ENCODE measurements at places on chromosomes 1 and 21.

DNA sequence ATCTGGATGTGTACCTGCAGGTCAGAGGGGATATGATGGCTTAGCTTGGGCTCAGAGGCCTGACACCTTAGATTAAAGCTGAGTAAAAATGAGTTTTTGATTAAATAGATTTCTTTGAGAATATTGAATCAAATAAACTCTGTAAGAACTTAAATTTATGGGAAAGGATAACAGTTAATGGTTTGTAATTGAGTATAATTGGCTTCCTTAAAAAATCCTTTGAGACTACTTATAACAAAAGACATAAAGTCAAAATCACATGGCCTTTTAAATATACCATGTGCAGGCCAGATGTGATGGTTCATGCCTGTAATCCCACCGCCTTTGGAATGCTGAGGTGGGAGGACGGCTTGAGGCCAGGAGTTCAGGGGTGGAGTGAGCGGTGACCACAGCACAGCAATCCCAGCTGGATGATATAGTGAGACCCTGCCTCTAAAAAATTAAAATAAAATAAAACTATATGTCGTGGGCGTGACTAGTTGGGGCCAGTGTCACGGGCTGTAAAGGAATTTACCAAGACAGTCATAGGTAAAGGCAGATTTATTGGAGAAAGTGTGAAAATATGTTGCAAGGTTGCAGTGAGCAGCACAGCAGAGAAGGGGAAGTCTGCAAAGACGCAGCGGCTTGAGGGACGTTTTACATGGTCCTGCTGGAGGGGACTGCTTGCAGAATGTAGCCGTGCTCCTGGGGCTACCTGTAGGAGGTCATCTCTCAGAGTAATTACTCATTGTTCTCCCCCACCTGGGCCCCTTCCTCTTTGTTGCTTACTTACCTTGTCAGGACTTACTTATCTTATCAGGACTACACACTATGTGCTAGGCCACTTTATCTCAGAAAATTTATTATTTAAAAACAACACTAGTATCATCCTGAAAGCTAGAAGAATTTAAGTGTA, 122.3 kb downstream of the ZMYM4 start:
- no peak for DNase-seq

GRCh38 chr1:37073152-37073853, 39.0 kb upstream of the GRIK3 start:
- no peak for DNase-seq

DNA sequence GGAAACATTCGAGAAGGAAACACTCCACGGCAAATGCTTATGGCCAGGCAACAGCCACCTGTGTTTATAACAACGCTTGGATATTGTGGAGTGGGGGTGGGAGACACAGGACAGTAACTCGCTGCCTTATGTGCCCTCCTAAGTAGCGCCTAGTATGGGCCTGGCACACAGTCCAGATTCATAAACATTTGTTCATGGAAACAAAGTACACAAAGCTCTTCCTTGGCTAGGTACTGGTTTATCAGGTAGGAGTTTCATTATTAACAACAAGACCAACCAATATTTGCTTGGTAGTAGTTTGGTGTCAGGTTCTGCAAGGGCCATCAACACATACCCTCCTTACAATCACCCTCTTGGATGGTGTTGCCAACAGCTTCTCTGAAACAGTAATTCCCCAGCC, 23.4 kb downstream of the TMCO4 start:
- no peak for DNase-seq

- DNase-seq = no peak
Observed at GRCh38 chr1:37461698-37462436, 12.5 kb upstream of the ZC3H12A start.

- DNase-seq = no peak
Observed at GRCh38 chr21:37095821-37096220, 22.8 kb downstream of the TTC3 start.

GRCh38 chr1:81954534-81955020, 153.8 kb downstream of the ADGRL2 start:
- DNase-seq = no peak

DNA sequence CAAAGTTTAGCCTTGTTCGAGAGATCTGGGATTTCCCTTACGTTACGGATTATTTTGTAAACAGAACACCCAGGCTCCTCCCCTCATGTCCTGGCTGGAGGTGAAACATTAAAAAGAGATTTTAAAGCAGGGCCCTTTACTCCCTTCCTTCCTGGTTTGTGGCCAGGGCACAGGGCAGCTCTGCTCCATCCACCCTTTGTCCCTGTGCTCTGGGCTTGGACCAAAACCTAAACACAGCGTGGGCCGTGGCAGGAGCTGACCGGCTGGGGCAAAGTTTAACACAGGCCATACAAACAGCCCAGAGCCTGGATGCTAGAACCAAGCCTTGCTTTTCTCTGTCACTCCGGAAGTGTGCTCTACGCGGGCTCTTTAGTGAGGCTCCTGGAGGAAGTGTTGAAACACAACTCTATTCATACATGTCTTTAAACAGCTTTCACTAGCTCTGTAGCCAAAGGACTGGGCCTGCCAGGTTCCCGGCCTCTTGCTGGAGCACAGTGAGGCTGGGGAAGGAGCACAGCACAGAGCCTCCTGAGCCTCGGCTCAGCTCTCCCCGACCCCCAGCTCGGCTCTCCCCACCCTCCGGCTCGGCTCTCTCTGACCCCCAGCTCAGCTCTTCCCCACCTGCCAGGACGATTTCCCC, 84.7 kb downstream of the PDE9A start:
- peak; percentile 27 for DNase-seq

DNA sequence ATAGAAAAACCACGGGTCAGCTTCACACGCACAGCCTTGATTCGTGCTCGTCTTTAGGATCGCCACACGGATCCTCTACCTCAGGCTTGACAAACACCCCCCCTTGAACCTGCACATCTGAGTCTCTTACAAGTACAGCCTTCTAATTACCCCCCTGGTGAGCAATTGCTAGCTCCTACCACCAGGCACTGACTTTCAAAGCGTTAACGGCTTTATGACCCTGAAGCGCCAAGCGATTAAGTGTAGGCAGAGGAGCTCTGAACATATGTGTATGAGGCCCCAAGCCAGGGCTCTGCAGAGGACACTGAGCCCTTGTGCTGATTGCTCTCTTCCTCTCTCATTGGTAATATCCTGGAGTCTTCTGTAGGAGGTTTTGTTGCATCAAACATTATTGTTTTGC, 55.7 kb upstream of the EPHA8 start:
- DNase-seq = no peak

DNA sequence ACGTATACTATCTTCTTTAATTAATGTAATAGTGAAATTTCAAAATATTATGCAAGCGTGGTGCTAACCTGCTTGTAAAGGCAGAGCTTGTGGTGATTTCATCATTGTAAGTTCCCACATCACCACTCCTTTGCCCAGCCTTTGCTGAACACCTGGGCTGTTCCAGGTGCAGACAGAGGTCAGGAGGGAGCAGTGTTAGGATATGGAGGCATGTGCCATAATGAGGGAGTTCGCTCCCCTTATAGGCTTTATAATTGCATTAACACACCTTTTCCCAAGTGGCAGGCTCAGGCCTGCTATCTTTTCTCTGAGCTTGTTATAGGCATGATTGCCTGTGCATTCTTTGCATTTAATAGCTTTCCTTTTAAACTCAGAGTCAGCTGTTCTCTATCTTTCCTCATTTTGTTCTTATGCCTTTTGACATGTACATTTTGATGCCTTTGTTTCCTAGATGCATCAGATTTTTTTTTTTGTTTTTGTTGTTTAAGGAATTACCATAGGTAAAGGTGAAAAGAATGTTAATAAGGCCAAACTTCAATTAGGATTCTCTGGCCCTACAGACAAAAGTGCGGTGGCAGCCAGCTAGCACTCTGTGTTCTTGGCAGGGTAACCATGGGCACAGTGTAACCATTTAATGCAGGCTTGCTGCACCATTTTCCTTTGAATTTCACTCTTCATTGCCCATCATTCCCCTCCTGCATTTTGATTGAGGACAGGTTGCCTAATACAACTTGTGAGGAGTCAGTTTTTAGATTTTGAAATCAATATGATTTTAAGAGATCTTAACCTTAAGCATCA, 12.6 kb downstream of the NPL start:
- no peak for DNase-seq

GRCh38 chr1:223853748-223854147, 8.0 kb upstream of the TP53BP2 start:
- no peak for DNase-seq

DNA sequence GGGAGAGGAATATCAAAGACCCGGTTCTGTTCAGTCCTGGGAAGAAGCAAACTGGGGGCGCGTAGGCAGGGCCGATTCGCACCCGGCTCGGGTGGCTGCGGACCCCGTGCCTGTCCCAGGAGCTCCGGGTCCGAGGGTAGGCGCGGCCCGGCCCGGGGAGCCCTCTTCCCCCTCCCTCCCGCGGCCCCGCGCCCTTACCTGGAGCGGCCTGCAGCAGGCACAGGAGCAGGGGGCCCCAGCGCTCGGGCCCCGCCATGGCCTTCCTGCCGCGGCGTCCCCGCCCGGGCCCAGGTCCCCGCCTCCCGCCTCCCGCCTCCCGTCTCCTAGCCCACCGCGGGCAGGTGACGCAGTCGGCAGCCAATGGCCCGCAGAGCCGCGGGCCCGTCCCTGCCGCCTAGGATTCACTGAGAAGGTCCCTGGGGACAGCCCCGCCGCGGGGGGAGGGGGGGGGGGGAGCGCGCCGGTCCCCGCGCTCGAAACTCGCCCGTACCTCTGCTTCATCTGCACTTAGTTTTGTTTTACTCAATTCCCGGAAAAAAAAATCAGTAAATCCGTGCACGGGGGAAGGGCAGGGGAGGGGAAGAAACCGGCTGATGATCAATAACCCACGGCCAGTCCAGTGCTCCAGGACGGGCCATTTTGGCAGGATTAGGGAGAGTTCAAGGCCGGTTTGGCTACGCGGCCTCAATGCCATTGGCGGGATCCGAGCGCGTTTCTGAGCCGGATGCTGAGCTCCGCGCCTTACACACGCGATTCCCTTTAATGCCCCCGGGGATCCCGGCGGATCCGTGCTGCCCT, at the start of gene IFNLR1:
Gene IFNLR1, minus strand, starts transcription at position 297 of the 798 bp plus-strand sequence. Its CDS starts 41 bp downstream, at position 256.
- peak; percentile 75 for DNase-seq

DNA sequence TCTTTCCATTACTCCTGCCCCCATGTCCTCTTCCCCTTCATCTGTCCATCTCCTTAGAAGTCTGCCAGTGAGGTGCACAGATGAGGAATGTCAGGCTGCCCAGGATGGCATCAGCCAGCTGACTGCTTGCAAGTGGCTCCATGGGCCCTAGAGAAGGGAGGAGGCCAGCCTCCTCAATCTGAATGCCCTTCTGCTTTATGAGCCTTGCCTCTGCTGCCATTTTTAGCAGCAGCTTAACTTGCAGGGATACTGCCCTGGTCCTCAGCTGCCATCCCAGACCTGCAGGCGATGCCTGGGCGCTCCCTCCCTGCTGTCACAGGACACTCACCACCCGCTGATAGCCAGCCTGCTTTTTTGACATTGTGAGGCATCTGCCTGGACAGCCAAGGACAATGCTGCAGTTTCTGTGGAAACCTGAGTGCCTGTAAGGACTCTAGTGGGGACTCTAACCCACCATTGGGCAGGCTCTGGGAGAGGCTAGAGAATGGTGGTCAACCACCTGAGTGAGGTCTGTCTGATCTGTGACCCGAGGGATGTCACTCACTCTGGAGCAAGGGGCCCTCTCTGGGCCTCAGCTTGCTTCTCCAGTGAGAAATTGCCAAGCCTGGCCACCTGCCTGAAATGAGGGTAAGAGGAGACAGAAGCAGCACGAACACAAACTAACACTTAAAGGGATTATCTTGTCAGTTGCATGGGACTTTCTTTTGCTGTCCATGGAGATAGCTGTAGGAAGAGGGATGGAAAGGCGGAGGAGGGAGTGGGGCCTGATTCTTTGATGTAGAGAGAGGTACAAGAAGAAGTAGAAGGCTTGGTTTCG, 185.0 kb downstream of the MIS18A start:
- no peak for DNase-seq

DNA sequence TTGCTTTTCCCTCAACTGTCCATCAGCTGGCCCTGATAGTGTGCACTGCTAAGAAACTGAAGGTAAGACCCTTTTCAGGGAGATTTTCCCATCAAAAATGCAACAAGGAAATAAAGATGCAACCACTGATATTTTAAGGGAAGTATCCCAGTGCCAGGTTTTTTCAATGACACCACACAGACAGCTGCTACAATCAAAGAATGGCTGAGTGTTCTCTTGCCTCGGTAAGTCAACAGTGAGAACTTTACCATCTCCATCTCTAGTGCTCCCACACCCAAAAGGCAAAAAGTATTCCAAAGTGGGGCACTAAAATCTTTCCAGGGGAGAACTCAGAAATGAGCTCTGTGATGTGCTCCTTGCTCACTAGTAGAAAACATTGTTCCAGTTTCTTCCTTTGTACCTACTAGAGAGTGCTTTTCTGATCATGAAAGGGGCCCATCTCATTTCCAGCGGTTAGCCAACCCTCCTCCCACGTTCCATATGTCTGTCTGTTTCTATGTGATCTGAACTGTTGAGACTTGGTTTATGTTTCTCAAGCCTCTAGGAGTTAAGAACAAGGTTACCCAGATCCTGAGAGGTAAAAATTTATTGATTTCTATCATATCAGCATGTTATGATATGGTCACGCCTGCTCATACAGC, 67.6 kb upstream of the NEK2 start:
- DNase-seq = no peak

- no peak for DNase-seq
Observed at GRCh38 chr1:40244138-40244744, 3.5 kb upstream of the TMCO2 start.

DNA sequence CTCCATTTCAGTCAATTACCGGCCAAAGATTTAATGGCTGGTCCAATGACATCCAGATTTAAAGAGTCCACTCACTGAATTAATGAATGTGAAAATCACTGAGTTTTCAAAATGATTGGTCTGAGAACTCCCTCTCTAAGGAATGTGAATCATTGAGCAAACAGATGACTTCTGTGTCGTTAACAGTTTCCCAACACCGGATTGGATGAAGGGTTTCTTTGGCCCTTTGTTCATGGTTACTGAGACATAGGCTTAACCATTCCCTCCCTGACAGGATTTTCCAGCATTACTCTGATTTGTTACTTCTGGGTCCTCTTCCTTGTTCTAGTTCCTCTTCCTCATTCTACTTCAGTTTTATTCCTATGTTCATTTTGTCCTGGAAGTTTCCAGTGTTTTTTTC, 1.5 kb upstream of the CLDN17 start:
- no peak for DNase-seq

DNA sequence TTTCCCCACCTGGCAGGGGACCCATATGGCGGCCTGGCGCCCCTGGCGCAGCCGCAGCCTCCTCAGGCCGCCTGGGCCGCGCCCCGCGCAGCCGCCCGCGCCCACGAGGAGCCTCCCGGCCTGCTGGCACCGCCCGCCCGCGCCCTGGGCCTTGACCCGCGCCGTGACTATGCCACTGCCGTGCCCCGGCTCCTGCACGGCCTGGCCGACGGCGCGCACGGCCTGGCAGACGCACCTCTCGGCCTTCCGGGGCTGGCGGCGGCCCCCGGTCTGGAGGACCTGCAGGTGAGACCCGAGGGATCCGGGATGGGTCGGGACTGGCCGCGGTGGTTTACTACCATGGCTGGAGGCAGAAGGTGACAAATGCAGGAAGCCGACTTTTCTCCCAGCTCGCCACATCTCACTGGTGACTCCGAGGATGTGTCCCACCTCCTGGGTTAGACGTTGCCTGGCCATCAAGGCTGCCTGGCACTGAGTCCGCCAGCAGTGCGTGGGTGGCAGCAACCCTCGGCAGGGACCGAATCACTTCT, 1.1 kb downstream of the TFAP2E start:
- DNase-seq = no peak

Measured in CD4-positive, alpha-beta T cell treated with Interferon alpha-2 for 1 hour (primary cell).